ENCODE measurements at places on chromosomes 3 and 15.
A peak's percentile ranks its signal among the peaks of the same experiment; 100 is the strongest.

- no peak for DNase-seq
These were observed 12.1 kb downstream of the CHSY1 start for GRCh38 chr15:101239724-101240136.

DNA sequence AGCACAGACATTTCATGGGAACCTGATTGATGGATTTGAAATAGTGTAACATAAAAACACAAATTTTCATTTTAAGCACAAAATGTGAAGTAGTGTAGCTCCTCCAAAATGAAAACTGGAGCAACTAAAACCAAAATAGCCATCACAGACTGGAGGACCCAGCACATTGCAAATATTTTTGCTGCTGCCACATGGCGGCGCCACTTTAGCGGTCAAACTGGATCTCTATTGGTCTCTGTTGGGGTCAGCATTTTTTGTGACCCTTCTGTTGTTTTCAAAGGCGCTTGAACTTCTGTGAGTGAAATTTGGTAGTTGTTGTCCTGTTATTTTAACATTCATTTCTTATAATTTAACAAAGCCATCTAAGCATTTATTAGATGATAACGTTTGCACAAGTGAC lies 259.9 kb downstream of the IL20RB start:
- DNase-seq = peak; percentile 40

DNA sequence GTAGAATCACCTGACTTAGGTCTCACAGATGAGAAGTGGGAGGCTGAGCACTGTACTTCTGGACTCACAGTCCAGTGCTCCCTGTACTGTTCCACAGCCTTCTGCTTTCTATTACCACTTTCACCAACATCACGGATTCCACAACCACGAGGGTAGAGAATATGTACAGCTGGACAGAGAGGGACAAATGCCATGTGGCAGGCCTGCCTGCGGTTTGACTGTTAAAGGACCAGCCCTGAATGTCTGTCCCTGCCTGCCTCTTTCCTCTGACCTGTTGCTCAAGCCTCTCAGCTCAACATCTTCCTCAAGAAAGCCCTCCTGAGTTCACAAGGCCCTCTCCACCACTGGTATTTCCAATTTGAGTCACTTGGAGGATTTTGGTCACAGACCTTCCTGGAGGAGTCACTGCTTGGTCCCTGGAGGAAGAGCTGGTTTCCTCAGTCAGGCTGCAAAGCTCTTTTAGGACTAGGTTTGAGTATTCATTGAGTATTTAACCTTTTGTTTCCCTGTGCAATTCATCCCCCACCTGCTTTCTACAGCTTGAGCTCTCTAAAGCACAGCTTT lies 49.1 kb downstream of the RAB11A start:
- no peak for DNase-seq

GRCh38 chr3:46100812-46101211 lies 73.5 kb upstream of the XCR1 start:
- no peak for DNase-seq

DNA sequence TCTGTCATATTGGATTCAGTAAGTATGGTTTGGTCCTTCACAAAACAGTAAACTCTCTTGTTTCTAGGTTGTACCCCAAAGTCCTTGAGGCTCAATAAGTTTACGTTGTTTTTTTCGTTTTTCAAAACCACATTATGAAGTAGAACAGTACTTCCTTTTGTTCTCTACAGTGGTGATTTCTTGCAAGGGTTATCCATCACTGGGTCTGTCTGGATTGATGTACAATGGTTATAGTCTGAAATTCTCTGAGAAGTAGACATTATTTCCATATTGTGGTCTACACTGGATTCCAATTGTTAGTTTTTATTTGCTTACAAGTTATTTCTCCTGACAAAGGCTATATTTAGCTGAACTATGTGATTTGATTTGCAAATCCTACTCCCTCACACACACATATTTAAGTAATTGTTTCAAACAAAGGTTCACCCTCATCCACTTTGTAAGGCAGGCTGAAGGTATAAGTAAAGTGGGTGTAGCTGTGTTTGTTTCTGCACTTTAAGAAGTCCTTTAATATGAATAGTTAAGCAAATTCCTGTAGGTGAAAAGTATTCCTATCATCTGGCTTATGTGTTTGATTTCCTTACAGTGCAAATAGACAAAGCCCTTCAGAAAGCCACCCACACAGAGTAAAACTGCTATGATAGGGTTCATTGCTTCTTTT lies 64.2 kb upstream of the MME start:
- no peak for DNase-seq

- DNase-seq = no peak
These were observed 98.7 kb upstream of the AGBL1 start for GRCh38 chr15:85980946-85981345.

GRCh38 chr3:160472344-160472743 lies 22.8 kb upstream of the TRIM59 start:
- DNase-seq = no peak

DNA sequence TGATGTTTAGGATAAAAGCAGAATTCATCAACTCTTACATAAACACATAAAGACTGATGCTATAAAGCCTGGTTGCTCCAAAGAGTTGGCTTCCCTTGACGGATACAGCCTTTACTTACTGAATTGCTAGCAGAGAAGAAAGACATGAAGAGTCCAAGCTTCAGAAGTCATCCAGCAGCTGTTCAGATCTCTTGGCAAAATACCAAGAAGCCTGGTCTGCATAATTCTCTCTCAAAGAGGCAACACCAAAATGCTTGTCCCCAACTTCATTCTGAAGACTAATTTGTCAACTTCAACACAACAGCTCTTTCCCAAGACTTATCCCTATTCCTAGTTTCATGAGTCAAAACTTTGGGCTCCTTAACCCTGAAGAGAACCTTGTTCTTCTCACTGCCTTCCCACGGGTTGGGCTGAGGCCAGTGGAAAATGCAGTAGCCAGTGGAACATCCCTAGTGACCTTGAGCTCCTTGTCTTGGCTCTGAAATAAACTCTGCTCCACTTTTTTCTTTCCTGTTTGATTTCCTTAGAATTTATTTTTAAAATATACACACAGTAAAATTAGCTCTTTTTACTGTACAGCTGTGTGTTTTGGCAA lies 119.2 kb upstream of the THBS1 start:
- DNase-seq = no peak

- DNase-seq = no peak
These were observed 151.6 kb upstream of the MEF2A start for GRCh38 chr15:99413955-99414754.

- no peak for DNase-seq
These were observed 173.6 kb downstream of the P3H2 start for GRCh38 chr3:189947068-189947467.

DNA sequence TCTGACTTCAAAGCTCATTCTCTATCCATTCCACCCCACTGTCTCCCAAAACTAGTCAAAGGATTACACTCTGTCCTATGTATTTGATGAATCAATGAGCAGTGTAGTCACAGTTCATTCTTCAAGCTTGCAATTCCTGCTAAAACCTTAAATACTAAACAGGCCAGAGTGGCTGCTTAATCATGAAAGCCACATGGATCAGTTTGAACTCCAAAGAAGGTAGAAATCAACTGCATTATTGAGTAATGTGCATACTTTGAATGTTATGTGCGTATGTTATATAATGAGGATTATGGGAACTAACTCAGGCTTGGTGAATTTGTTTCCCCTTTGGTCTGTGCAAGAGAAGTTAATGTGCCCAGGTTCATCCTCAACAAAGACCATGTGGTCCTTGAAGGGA lies 45.4 kb downstream of the PRICKLE2 start:
- DNase-seq = no peak

GRCh38 chr15:27017168-27017809 lies 46.3 kb downstream of the GABRG3 start:
- peak; percentile 85 for DNase-seq

GRCh38 chr15:43376017-43376705 lies 5.3 kb downstream of the TUBGCP4 start:
- peak; percentile 37 for DNase-seq

- no peak for DNase-seq
These were observed 157.8 kb downstream of the ADAMTS17 start for GRCh38 chr15:100183921-100184495.

- DNase-seq = no peak
These were observed 67.9 kb upstream of the HEG1 start for GRCh38 chr3:125123451-125124305.

GRCh38 chr15:39358441-39359041 lies 222.3 kb upstream of the THBS1 start:
- no peak for DNase-seq

DNA sequence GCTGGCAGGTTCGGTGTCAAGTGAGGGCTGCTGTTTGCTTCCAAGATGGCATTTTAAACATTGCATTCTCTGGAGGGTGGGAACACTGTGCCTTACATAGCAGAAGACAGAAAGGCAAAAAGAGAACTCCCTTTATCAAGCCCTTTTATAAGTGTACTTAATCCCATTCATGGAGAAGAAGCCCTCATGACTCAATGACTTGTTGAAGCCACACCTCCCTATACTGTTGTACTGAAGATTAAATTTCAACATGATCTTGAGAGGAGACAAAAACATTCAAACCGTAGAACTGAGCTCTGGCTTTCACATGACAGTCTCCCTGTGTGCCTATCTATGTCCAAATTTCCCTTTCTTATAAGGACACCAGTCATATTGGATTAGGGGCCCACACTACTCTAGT lies 443.4 kb upstream of the CDIN1 start:
- no peak for DNase-seq

- DNase-seq = no peak
These were observed 9.7 kb downstream of the ZIC4 start for GRCh38 chr3:147396712-147397046.

- peak; percentile 48 for DNase-seq
These were observed 475 bp downstream of the SPSB4 start for GRCh38 chr3:141051443-141052200.

- DNase-seq = no peak
These were observed 44.8 kb downstream of the CCDC12 start for GRCh38 chr3:46931631-46932331.

DNA sequence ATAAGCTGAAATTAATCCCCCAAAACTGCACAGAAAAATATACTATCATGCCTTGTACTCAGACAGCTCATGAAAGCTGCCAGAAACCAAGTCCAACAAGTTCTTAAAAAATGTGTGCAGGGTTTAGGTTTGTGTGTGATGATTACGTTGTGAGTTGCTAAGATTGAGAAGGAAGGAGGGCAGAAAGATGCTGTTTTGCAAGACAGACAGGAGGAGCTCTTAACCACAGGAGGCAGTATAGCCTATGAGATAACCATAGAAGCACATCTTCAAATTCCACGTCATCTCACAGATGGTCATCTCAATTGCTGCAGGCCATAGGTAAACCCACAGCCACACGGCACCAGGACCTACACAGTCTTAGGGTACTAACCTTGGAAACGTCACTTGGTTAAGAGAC lies 191.9 kb downstream of the STT3B start:
- DNase-seq = no peak

DNA sequence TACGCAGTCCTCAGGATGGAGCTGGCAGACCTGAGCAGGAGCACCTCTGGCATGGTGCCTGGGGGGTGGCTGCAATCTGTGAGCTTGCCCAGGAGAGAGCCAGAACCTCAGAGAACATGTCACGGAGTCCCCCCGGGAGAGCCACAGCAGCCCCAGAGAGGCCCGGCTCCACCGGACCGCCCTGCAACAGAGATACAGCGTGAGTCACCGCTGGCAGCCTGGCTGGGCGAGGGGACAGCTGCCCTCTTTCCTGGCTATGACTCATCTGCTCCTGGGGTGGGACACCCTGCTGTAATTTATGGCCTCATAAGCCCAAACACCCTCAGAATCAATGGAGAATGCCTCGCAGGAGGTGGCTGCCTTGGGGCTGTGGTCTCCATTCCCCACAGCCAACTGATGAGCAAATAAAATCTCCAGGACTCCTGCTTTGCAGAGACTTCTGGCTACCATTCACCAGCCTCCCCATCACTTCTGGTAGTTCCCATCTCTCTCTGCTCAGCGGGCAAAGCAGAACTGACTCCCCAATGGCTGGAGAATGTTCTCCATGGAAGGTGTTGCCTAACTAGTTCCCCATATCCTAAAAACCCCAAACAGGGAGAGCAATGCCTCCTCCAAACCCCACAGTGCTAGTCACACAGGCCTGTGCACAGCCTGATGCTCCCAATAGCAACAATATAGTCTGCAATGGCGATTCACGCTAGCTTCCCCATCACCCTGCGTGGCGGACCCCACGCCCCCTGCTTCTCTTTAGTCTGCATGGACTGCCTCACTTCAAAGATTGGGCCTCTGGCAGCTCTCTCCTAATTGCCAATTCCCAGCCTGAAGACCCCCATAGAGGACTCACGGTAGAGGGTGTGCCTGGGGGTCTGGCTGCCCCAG lies 21.6 kb downstream of the ACSBG1 start:
- no peak for DNase-seq

- no peak for DNase-seq
These were observed 179.5 kb upstream of the CD96 start for GRCh38 chr3:111362381-111363009.

Measured in endothelial cell (in vitro differentiated cells).